Coronary artery (tissue), 2 donors: ENCODE measurements at places on chromosomes 16 and 17.

DNA sequence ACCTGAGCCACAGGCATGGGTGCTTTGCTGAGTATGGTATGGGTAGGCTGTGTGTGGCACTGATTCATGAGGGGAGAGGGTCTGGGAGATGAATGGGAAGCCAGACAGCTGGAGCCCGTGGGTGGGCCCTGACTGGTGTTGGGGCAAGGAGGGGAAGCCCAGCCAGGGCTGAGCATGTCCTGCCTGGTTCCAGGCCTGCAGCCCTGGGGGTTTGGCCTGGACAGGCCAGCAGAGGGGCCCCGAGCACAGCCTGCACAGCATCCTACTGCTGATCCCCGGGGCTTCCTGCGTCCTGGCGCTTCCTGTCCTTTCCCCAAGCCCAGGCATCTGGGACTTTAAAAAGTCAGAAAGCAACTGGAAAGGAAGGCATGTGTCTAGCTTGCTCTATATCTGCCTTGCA, 4.6 kb upstream of the MVD start:
- no peak for DNase-seq

- DNase-seq, result peak; percentile 88
Measured at GRCh38 chr17:59381716-59382570, 50.5 kb downstream of the YPEL2 start.

DNA sequence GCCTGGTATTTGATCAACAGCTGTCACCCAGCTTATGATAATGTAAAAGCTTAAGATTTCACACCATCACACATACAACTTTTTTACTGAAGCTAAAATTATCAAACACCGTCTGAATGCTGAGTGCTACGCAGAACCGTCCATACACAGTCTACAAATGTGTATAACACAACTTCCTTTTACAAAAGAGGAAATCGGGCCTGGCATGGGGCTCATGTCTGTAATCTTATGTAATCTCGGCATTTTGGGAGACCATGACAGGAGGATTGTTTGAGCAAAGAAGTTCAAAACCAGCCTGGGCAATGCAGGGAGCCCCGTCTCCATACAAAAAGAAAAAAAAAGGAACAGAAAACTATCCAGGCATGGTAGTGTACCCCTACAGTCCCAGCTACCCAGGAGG, 19.6 kb upstream of the QRICH2 start:
- DNase-seq, result no peak

GRCh38 chr17:63497708-63498483, 21.0 kb downstream of the ACE start:
- no peak for DNase-seq

GRCh38 chr17:75356260-75356937, 49.1 kb downstream of the GRB2 start:
- DNase-seq, result no peak

GRCh38 chr17:63369233-63369632, 76.9 kb downstream of the CYB561 start:
- DNase-seq, result no peak

- DNase-seq, result no peak
Measured at GRCh38 chr16:54722210-54722676, 208.4 kb upstream of the IRX5 start.

DNA sequence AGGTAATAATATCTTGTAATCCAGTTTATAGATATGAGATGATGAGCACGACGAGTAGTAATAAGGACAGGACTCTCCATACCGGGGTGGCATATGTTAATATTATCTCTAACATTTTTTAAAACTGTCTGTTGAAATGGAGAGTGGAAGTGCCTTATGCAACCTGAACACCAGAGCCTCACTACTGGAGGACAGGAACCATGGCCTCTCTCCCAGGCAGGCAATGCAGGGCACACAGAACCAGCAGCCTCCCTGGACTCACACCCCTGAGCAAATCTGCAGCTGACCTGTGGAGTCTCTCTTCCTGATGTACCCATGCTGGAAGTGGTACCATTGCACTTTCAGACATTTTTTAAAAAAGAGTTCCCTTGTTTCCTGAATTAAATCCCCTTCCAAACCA, 55.2 kb upstream of the ERN1 start:
- DNase-seq, result no peak

GRCh38 chr17:68785565-68786486, 169.4 kb downstream of the ABCA8 start:
- DNase-seq, result no peak

DNA sequence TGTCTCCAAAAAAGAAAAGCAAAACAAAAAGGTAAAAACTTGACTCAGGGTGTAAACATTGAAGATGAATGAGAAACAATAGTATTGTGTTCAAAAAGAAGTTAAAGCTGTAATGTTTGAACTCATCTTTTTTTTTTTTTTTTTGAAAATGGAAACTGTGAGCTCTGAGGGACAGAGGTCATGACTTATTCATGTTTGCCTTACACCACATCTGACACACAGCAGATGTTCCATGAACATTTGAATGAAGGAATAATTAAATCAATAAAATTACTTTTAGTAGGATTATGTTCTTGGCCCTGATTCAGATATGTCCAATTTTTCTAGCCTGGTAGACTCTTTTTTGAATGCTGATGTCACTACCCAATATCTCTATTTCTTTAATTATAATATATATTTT, 95.7 kb upstream of the MED13 start:
- DNase-seq, result no peak

DNA sequence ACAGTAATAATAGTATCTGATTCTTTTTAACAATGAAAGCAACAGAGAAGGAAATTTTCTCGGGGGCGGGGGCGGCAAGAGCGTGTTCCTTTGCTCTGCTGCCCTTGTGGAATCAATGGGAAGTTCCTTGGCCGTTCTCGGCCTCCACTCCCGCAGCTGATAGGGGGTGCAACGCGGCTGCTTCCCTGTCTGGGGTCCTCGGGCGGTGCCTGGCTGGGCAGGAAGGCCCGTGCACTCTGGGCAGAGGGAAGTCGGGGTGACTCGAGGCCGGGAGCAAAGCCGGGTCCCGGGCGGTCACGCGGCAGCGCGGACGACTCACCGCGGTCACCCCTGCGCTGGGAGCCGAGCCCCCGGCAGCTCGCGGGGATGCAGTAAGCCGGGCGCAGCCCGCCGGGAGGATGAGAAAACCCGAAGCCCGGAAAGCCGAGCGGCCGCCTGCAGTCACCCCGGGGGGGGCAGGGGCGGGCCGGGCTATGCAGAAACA, 2.5 kb downstream of the TUBB3 start:
- DNase-seq, result no peak

GRCh38 chr17:37450112-37450511, 39.6 kb upstream of the DUSP14 start:
- DNase-seq, result no peak

DNA sequence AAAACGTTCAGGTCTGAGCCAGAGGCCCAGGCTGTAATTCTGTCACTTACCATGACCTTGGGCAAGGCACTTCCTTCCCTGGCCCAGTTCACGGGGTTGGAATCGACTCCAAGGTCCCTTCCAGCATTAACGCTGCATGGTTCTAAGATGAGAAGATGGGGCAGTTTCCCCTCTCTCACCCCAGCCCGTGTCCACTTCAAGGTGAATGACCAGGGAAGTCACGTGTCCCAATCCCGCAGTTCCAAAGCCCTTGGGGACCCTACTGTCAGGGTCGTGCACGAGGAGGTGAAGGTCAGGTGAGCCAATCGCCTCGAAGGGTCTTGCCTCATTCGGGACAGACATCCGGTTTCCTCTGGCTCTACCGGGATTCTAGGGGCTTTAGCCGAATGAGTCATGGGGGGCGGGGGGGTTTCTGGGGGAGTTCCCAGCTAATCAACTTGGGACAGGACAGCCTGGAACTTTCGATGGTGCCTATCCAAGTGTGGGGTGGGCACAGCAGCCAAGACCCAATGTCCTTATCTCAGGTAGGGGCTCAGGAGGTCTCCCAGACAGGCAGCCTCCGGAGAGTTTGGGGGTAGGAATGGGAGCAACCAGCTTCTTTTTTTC, 762 bp upstream of the CSF3 start:
- DNase-seq, result no peak

GRCh38 chr16:56929639-56930038, 2.3 kb upstream of the HERPUD1 start:
- DNase-seq, result no peak

DNA sequence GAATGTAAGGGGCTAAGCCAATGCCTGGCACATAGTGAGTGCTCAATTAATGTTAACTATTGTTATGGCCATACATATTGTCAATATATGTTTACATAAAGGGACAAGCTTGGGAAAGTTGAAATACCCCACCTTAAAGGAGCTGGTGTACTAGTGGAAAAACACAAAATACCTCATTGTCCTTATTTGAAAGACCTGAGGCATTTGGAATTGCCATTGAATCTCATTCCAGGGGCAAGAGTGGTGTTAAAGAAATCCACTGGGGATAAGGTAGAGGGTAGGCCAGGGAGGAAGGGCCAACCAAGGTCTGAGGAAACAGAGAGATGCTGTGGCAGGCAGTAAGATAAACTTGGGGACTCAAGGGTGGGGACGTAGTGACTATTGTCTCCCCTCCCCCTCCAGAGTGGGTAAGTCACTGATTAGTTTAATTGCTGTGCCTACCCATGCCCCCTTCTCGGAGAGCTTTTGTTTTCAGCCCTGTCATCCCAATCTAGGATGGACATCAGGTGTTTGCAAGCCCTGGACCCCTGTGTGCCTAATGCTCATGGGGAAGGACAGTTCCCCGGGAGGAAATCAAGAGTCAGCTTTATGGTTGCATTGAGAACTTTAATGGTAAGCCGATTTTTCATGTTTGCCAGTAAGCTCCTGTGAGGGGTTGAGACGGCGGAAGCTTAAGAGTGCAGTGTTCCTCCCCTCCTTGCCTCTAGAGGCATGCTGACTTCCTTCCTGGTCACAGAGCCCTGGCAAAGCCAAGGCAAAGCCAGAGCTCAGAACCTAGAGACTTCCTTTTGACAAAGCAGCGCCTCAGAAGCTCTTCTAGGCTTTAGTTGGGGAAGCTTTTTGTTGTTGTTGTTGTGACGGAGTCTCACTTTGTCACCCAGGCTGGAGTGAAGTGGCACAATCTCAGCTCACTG, 2.5 kb upstream of the HEATR9 start:
- no peak for DNase-seq

GRCh38 chr17:57766318-57766943, 21.3 kb upstream of the CCDC182 start:
- DNase-seq, result no peak

DNA sequence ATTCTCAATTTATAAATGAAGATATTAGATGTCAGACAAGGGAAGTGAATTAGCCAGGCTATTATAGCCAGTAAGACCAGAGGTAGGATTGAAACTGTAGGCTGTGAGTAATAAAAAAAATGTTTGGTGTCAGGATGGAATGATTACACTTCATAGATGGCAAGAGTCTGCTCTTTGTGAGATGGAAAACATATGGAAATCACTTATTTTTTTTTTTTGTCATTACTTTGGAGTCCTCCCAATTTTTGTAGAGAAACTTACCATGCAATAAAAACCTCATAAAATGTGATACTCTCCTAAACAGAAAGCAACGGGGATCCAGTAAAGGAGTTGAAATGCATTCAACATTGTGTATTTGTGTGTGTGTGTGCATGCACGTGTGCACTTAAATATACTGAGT, 532.7 kb upstream of the CDH8 start:
- no peak for DNase-seq

- no peak for DNase-seq
Measured at GRCh38 chr16:49952386-49952785, 72.6 kb upstream of the CNEP1R1 start.

GRCh38 chr17:74157366-74157765, 46.1 kb upstream of the RPL38 start:
- no peak for DNase-seq

DNA sequence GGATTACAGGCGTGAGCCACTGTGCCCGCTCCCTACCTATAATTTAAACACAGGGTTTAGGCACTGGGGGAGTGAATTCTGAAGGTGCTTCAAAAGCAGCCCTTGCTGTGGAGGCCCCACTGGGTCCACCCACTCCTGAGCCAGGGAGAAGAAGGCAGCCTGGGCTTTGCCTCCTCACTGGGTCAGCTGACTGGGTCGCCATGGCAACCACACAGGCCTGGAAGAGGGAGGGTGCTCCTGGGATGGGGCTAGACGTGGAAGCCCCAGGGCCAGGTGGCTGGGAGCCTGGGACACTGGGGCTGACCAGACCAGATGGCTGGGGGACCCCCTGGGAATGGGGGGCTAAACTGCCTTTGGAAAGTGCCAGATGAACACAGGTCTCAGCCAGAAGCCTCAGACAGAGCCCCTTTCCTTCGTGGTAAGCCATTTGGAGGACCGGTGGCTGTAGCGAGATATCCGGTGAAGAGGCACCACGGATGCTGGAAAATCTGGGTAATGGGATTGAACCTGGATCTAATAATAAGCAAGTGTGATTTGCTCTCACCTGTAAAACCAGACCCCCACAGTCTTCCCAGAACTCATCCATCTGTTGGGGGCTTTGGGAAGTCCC, 32.9 kb downstream of the TRARG1 start:
- no peak for DNase-seq

DNA sequence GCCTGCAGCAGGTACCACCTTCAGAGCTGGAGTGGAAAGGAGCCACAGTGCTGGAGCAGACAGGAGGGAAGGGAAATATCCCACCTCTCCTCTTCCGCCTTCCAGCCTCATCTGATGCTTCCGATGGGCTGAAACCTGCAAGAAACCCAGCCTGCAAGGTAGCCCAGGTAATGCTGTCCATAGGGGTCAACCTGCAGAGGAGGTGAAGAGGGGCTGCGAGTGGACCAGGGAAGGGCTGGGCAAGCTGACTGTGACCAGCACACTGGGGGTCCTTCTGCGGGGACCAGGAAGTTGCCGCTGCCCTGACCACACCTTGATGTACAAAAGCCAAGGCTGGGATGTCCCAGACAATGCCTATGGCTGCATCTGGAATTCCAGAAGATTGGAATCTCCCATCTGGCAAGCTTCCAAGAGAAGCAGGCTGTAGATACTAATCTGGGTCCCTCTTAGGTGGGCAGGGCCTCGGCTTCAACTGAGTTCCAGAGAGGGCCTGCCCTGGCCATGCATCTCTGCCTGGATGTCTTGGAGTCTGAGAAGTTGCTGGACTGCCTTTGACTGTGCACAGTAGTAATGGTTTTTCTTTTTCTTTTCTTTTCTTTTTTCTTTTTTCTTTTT, 5.8 kb downstream of the FOXL1 start:
- DNase-seq, result no peak

DNA sequence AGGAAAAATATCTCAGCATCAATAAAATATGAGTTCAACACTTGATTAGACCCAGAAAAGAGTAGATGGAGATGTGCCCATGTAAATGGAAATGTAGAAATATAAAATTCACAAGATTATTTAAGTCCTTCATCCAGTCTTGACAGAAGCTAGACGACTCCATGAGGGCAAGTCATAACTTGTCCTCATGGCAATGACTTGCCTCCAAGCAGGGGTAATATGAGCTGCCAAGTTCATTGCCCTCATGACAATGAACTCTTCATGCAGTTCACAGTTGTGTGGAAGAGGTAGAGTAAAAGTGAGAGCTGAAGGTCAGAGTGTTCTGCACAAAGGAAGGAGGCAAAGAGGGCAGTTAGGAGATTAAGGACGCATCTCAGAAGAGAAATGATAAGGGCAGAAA, 22.3 kb downstream of the CDH11 start:
- DNase-seq, result no peak

GRCh38 chr17:1111599-1112443, 68.0 kb downstream of the ABR start:
- peak; percentile 84 for DNase-seq

GRCh38 chr16:1778200-1779179, 3.9 kb downstream of the SPSB3 start:
- DNase-seq, result no peak
